ENCODE measurements at places on chromosomes 16 and 17.

DNA sequence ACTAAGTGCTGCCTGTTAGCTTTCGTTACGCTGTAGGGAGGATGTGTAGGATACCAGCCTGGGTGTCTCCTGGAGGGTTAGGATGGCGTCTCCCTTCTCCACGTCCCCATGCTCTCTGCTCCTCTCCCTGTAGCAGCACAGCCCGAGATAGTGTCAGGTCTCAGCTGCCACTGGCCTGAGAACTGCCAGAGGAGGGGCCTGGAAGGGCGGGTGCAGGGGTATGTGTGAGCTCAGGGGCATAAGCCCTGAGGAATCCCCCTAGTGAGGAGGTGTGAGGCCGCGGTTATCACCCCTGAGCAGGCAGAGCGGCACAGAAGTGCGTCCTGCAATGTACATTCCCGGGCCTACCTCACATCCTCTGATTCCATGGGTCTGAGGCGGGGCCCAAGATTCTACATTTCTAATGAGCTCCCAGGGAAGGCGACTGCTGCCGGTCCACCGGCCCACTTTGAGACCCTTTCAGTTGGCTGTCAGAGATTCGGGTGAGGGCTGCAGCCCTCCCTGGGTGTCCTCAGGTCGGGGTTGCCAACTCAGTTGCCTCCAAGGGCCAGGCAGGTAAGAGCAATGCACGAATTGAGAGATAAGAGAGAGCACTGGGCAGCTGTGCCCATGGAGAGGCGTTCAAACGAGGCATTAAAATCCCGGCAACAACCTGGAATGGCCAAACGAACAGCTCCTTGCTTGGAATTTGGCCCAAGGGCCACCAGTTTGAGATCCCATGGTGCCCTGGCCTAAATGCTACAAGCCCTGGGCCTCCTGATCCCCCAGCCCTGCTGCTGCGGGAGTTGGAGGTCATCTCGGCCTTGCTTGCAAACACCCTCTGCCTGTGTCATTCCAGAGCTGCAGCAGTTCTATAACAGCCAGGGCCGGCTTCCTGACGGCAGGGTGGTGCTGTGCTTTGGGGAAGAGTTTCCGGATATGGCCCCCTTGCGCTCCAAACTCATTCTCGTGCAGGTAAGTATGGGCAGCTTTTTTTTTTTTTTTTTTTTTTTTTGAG lies 20.6 kb downstream of the IRF8 start:
- DNase-seq = no peak

GRCh38 chr16:68446681-68447652 lies 1.3 kb downstream of the SMPD3 start:
- no peak for DNase-seq

GRCh38 chr17:38358586-38359513 lies 7.2 kb downstream of the SOCS7 start:
- no peak for DNase-seq

- DNase-seq = no peak
Measured at GRCh38 chr16:79269211-79269863, 331.2 kb downstream of the MAF start.

DNA sequence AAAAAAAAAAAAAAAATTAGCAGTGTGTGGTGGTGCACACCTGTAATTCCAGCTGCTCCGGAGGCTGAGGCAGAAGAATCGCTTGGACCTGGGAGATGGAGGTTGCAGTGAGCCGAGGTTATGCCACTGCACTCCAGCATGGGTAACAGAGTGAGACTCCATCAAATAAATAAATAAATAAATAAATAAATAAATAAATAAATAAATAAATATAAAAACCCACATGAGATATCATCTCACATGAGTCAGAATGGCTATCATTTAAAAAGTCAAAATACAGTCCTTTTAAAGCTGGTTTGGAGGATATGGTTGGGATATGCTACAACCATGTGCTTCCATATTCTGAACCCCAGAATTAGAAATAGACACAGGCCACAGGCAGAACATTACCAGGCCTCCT lies 114.3 kb downstream of the WSCD1 start:
- no peak for DNase-seq

DNA sequence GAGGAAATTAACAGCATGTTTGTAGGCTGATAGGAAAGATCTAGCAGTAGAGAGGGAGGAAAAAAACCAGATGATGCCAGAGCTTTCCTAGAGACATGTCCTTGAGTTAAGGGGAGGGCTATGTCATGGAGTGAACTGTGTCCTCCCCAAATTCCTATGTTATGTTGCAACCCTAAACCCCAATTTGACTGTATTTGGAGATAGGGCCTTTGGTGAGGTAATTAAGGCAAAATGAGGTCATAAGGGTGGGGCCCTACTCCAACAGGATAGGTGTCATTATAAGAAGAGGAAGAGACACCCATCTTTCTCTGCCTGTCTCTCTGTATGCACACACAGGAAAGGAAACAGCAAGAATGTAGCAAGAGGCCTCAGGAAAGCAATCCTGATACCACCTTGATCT lies 195.3 kb upstream of the AXIN2 start:
- DNase-seq = no peak

- no peak for DNase-seq
Measured at GRCh38 chr16:70430667-70431536, 8.0 kb downstream of the ST3GAL2 start.

- DNase-seq = no peak
Measured at GRCh38 chr16:81633147-81633619, 145.9 kb upstream of the PLCG2 start.

DNA sequence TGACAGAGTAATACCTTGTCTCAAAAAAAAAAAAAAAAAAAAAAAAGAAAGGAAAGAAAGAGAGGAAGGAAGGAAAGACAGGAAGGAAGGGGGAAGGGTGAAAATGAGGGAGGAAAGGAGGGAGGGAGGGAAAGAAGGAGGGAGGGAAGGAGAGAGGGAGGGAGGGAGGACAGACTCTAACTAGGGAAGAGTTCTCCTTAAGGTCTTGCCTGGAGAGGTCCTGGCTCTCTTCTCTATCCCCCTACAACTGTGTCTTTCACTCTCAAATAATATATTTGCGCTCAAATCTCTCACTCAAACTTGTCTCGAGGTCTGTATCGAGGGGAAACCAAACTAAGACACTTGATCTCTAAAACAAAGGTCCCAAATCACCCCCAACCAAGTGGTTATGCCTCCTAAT lies 35.6 kb downstream of the WDR59 start:
- no peak for DNase-seq

DNA sequence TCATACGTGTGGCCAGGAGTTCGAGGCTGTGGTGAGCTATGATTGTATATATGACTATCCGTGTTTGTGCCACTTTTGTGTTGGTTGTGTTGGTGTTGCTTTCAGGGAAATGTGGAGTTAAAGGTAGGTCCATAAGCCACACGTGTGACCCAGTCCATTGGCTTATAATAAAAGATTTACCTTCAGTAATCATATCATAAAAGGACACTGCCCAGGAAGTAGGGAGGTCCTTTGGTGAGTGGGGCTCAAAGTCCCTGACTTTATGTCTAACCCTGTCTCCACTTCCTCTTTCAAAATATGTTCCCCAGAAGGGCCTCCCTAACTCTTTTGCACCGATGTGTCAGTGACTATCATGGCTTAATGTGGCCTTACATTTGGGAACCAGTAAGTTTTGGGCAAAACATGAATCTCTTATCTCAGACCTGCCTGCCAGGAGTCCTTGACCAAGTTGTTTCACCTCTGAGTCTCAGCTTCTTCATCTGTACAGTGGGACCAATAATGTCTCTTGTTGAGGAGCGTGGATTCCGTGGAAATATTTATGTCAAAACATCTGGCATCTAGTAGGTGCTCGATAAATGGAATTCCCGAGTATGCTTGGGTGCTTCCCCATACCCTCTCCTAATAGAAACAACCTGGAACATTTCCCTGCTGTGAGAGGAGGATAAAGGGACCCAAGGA lies 4.8 kb downstream of the TNP2 start:
- no peak for DNase-seq

- DNase-seq = no peak
Measured at GRCh38 chr17:29594519-29595090, 1.7 kb downstream of the ANKRD13B start.

- DNase-seq = no peak
Measured at GRCh38 chr17:14014657-14015056, 54.6 kb upstream of the COX10 start.

- DNase-seq = no peak
Measured at GRCh38 chr17:76440751-76441362, 12.1 kb downstream of the UBE2O start.

DNA sequence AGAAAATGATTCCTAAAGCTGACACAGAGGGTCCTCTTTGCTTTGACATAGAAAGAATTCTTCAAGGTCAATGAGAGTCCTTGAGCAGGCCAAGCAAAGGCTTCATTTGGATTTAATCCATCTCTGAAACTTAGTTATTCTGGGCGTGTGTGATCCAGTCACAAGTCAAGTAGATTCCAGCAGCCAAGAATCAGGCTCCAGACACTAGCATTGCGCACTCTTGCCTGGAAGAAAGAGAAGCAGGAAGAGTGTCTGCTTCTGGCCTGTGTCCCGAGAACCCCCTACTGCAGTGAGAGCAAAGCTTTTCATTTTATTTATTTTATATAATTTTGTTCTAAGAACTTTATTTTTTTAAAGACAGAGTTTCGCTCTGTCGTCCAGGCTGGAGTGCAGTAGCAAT lies 88.2 kb upstream of the CACNG5 start:
- no peak for DNase-seq

DNA sequence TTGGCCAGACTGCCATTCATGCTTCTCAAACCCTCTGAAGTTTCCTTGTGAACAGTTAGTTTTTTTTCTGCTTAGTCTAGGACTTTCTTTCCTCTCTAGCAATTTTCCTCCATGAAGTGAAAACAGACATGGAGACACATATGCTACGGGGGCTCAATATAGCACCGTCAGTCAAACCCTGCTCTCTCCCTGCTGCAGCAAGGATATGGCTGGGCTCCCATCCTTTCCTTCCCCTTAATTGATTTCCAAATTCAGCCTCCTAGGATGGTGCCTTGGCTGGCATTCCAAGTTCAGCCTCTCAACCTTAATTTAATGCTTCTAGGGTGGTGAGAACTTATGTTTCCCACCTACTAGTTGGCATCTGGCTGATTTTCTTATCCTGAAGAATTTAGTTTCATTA lies 436.7 kb downstream of the NPIPA7 start:
- no peak for DNase-seq

- peak; percentile 45 for DNase-seq
Measured at GRCh38 chr17:75404223-75404730, 1.2 kb downstream of the GRB2 start.

Data from nucleus accumbens (tissue), 56 donors.